Naive thymus-derived CD8-positive, alpha-beta T cell (primary cell): ENCODE measurements at places on chromosomes 5 and 9. TPM values are rescaled to one million over a fixed set of nuclear protein-coding genes. Genes with fewer than 3 reads are reported as not detected.

The FCHO2 gene
- total RNA-seq, result 6.3 TPM

The OGN gene
- not detected for total RNA-seq

- no peaks in the 10 kb centered on the region for H3K36me3 ChIP-seq
- no peak overlapping the region for H3K4me3 ChIP-seq
- DNase-seq, result no peak
- H3K27ac ChIP-seq, result no peak overlapping the region
- peaks cover 8% of the 10 kb centered on the region for H3K4me1 ChIP-seq
- H3K27me3 ChIP-seq, result peaks cover 3% of the 10 kb centered on the region
Measured at GRCh38 chr9:114761523-114761922, 44.3 kb downstream of the TNFSF15 start.

GRCh38 chr9:102855641-102856040 is 139.5 kb upstream of the CYLC2 start:
- no peaks in the 10 kb centered on the region for H3K27me3 ChIP-seq
- no peaks in the 10 kb centered on the region for H3K36me3 ChIP-seq
- no peaks in the 10 kb centered on the region for H3K4me1 ChIP-seq
- no peak overlapping the region for H3K4me3 ChIP-seq
- DNase-seq, result no peak

GRCh38 chr5:14851999-14852526 is 19.5 kb downstream of the ANKH start:
- no peak overlapping the region for H3K4me3 ChIP-seq
- H3K27ac ChIP-seq, result peak overlapping the region; percentile 21
- DNase-seq, result no peak

DNA sequence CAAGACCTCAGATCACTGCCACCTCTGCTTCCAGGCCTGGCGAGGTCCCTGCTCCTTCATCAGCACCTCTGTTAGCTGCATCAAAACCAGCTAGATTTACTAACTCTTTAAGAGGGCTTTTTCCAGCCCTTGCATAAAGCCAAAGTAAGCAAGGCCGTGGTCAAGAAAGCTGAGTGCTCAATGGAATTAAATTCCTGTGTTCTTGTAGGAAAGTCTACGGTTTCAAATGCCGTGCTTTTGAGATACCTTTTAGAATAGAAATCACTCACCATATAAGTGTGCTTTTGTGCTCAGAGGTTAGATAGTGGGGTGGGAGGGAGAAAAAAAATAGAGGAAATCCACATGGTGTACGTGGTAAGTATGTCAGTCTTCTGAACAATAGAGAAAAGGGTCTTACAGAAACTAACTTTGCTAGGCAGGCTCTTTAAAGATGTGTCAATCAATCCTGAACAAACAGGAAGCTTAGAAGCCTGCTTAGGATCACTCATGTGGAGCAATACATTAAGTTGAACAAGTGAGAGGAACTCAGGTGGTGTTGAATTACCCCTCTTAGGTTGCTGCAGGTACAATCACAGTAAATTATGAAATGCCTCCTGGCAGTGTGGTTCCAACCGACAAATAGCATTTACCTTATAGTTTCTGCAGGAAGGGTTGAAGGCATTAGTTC is 79.7 kb downstream of the SEMA6A start:
- H3K4me1 ChIP-seq, result peaks cover 19% of the 10 kb centered on the region
- H3K36me3 ChIP-seq, result no peaks in the 10 kb centered on the region
- DNase-seq, result no peak
- no peaks in the 10 kb centered on the region for H3K27me3 ChIP-seq
- no peak overlapping the region for H3K4me3 ChIP-seq
- H3K27ac ChIP-seq, result no peak overlapping the region
